ENCODE measurements at places on chromosomes 5 and 9.

DNA sequence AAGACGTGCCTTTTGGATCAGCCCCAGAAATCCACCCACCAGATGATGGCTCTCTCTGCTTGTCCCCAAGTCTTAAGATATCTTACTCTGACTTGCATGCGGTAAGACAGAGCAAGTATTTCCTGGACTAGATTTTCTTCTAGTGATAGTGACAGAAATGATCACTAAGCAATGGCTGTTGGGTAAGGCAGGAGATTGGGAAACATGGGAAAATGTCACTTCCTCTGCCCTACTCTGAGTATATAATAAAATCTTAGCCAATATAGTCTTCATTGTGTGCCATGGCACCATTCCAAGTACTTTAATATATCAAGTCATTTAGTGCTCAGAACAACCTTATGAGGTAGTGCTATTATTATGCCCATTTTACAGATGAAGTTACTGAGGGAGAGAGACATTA lies 31.0 kb upstream of the GNA14 start:
- no peak for DNase-seq

DNA sequence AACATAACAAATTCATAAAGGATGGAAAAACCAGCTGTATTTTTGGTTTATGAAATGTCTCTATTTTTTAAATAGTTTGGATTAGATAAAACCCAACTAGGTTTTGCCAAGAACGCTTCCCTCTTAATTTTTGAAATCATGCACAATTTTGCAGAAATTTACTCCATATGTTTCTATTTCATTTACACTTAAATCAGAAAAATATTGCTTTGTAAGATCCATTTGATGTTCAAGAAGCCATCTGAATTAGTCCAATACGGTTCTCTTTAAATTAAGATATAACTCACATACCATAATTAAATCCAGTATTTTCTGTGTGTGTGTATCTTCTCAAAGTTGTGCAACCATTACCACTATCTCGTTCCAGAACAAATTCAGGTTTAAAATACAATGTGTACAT lies 78.6 kb upstream of the FBXL7 start:
- no peak for DNase-seq

GRCh38 chr9:115202960-115203751 lies 85.2 kb upstream of the TNC start:
- DNase-seq = peak; percentile 64

DNA sequence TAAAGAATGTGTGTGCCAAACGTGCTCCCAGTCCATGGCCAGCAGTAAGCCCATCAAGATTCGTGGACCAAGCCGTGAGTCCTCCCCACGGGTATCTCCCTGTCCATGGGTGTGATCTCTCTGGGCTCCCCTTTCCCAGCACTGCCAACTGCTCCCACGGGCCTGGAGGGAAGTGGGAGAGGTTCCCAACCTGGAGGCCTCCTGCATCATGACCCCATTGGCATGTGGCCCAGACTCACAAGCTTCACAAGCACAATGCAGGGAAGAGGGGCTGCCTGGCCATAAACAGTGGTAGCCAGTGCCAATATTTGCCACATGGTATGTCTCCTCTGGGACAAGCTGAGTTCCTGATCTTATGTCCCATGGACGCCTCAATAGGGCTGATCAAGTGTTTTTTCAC lies 59.1 kb downstream of the ABLIM3 start:
- no peak for DNase-seq

DNA sequence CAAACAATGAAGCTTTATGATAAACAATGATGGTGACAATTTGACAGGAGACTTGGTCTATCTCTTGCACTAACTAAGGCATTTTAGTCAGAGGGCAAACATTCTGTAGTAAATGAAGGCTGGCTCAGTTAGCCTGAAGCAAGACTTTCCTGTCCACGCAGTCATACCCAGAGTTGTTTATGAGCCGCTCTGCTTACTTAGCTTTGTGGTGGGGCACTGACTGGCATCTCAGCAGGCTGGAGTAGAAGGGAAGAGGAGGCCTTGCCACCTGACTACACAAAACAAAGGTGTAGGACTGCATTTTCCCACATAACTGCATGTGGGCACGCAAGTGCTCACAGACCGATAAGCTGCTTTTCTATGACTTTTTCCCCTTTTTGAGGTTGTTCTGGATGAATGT lies 133.7 kb upstream of the EPB41L4A start:
- DNase-seq = no peak

DNA sequence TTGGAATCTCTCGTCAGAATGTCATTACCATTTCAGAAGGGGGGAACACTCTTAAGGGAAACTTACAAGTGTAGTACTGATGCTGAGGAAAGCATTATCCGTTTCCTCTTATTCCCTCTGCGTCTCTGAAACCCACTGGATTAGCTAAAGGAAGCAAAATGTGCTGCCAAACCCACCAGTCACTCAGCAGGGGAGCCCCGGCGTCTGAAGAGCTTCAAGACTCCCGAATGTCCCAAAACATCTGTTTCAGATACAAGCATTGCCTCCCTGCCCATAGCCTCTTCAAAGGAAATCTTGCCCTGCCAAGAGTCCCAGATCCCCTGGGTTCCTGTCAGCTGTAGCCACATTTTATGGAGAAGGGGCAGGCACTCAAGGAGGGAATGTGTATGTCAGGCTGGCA lies 1.0 kb upstream of the HCN1 start:
- DNase-seq = no peak

GRCh38 chr5:119367502-119368237 lies 11.9 kb downstream of the TNFAIP8 start:
- peak; percentile 33 for DNase-seq

- DNase-seq = no peak
Measured at GRCh38 chr9:116280529-116280928, 126.9 kb downstream of the PAPPA start.

- DNase-seq = no peak
Measured at GRCh38 chr5:13325765-13326164, 618.7 kb downstream of the DNAH5 start.

GRCh38 chr9:125246261-125246667 lies 5.1 kb upstream of the HSPA5 start:
- no peak for DNase-seq

GRCh38 chr5:158852622-158853021 lies 247.1 kb downstream of the EBF1 start:
- DNase-seq = no peak

DNA sequence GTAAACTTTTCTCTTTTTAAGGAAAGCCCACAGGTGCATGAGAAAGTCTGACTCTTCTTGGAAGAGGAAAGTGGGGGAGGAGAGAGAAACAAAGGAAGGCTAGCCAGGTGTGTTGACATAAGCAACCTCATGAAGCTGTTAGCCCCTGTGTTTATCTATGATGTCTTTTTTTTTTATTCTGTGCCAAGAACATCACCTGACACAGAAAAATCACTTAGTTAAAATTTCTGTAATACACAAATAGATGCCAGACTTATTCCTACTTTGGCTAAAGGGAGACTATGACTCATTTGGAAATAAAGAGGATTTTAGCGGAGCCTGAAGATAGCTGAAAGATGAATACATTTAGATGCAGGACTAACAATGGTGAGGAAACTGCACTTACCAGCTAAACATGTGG lies 58.3 kb downstream of the BAAT start:
- DNase-seq = no peak

DNA sequence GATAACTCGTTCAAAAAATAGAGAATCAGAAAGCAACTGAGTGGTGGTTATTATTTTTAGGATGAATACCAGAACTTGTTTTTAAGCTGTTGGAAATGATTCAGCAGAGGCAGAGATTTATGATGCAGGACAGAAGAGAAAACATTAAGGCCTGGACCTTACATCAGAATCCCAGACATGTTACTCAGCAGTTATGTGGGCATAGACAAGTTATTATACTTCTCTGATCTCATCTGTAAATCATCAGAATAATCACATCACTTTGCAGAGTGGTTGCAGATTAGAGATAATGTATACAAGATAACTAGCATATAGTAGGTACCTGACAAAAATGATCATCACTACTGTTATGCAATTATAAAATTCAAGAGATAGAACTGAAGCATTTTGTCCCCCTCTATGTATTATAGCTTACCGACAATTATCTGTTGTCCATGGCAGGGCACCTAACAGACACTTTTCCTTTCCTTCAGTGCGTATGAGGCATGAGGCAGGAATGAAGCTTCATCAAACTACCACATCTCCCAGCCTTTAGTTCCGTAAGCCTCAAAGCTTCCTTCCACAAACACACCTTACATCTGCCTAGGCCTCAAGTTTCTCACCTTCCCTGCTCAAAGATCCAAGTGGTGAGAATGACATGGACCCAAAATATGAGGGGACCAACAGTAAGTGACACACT lies 165.9 kb downstream of the DENND1A start:
- DNase-seq = peak; percentile 60

DNA sequence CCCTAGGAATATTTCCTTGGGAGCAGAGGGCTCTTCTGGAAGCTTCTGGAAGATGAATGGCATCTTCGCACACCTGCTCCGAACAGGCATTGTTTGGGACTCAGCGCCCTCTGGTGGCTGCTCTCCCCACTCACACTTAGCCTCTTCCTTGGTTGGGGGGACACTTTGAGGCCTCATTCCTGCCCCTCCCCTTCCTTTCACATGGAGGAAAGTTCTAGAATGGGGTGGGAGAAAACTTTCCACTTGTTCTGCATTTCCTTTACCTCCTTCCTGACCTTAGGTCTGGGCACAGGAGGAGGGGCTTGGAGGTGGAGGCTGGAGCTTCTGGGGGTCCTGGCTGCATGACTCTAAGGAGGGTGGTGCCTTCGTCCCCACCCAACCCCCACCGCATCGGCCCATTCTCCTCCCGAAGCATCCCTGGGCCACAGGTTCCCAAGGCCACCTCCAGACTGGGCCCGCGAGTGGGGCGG lies 19.3 kb upstream of the SMIM32 start:
- DNase-seq = no peak

GRCh38 chr5:55324815-55325418 lies 17.1 kb downstream of the MTREX start:
- DNase-seq = peak; percentile 55

DNA sequence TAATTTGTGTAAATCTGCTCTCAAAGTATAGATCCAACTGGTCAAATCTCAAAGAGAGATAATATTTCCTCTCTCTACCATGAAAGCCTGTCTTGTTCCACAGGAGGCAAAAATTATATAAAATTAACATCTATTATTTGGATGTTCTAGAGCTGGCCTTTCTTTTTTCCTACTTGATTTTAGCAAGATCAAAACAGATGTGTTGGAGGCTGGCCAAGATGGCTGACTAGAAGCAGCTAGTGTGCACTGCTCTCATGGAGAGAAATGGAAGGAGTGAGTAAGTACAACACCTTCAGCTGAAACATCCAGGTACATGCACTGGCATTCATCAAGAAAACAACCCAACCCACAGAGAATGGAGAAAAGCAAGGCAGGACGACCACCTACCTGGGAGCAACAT lies 298.6 kb upstream of the SLC24A2 start:
- no peak for DNase-seq

- DNase-seq = peak; percentile 72
Measured at GRCh38 chr5:42912184-42912798, 100.6 kb upstream of the SELENOP start.

DNA sequence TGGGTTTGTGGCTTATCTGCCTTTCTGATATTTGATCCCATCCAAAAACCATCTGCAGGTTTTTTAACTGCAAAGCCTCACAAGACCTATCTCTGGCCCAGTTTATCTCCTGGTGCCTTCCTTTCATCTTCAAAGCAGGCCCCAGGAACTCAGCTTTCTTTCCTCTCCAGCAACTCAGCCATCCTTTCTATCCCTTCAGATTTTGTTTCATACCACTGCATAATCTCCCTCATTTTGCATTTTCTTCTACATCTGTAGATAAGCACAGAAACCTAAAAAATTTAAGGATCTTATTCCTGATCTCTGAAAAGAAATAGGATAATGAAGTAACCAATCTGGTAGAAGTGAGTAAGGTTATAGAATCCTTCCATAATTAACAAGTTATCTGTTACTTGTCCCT lies 19.5 kb upstream of the ERCC6L2 start:
- no peak for DNase-seq

DNA sequence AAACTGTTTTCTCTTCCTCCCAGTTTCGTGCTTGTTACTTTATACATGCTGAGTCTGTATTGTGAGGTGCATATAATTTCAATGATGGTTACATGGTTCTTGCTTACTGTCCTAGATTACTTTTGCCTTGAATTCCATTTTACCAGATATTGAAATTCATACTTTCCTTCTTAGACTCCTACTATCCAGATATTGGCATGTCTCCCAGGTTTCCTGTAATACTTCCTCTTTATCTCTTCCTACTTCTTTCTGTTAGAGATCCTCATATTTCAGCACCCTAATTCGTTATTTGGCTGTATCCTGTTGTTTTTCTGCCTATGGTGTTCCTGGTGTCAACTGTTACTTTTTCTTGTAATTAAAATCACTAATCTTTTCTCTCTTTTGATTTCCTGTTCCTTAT lies 522.1 kb downstream of the CCDC171 start:
- no peak for DNase-seq

- no peak for DNase-seq
Measured at GRCh38 chr9:14836885-14837284, 73.3 kb downstream of the FREM1 start.

DNA sequence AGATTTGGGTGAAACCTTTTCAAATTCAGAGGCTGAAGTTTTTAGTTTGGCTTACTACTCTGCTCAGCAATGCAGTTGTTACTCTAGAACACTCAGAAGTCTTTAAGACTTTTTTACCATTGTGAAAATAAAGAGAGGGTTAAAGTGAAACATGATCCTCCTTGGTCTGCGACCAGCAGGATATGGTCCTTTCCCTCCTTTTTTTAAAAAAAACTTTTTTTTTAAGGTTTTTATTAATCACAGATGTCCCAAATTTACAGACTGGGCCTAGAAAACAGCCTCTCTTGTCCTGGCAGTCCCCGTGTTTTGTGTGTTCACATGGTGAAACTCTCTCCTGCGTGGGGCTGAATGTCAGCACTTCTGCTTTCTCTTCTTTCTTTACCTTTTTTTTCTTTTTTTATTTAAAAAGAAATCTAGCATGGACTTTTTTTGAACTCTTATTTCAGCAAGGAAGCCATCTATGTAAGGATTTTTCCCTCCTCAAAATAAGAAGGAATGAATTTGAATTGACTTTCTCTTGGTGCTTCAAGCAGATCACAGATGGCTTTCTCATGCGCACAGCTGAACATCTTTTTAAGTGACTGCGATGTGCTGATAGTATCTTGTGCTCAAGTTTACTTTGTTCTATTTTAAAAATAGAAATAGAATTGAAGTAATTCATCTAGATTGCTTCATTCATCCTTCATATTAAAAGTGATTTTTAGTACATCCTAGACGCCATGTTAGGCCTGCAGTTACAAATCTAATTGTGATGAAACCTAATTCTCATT lies 128.7 kb upstream of the OTULINL start:
- DNase-seq = peak; percentile 75

GRCh38 chr9:715300-715699 lies 126.2 kb upstream of the DMRT1 start:
- no peak for DNase-seq

DNA sequence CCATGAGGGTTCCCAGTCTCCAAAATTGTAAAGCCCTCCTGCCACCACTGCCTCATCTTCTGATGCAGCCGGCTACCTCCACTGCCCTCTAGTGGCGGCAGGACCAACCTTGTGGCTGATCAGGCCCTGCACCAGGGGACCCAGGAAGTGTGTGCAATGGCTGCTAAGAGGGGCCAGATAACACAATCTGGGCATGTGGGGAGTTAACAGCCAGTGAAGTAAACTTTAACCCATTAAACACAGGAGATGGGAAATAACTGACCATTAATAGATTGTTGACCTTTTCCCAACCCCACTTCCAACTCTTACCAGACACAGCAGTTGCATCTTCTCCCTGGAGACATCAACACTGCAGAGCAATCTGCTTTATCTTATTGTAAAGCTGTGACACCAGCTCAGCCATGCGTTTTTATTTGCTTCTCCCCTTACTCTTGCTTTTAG lies 63.3 kb downstream of the FREM1 start:
- peak; percentile 20 for DNase-seq

- peak; percentile 46 for DNase-seq
Measured at GRCh38 chr9:95313010-95313498, 4.5 kb downstream of the FANCC start.

- DNase-seq = no peak
Measured at GRCh38 chr9:103681435-103681834, 412.7 kb upstream of the SMC2 start.
